ENCODE measurements at places on chromosomes 11 and 22.

DNA sequence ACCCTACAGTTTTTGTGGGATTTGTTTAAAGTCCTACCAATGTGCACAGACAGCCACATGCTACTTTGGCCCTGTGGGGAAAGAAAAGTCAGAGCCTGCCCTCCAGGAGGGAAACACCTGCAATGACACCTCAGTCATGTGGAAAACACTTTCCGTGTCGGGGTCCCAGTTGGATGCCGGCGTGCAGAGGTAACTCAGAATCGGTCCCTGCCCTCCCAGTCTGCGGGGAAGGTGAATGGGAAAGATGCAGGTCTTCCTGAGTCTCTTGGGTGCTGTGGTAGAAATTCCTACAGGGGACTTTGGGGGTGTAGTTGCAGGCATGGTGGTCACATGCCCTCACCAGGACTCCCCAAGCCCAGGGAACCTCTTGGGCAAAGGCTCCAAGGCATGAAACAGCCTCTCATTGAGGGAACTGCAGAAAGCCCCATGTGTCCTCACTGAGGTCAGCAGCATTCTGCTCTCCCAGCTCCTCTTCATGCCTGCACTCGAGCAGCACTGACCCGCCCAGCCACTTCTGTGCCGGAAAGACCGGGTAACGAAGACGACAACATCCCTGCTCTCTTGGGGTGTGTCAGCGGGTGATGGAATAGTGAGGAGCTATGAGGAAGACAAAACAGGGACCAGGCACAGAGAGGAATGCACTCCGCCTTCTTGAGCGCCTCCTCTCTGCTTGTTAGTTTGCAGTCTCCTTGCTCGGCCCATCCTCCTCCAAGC lies 4.7 kb downstream of the RIBC2 start:
- DNase-seq, result no peak

DNA sequence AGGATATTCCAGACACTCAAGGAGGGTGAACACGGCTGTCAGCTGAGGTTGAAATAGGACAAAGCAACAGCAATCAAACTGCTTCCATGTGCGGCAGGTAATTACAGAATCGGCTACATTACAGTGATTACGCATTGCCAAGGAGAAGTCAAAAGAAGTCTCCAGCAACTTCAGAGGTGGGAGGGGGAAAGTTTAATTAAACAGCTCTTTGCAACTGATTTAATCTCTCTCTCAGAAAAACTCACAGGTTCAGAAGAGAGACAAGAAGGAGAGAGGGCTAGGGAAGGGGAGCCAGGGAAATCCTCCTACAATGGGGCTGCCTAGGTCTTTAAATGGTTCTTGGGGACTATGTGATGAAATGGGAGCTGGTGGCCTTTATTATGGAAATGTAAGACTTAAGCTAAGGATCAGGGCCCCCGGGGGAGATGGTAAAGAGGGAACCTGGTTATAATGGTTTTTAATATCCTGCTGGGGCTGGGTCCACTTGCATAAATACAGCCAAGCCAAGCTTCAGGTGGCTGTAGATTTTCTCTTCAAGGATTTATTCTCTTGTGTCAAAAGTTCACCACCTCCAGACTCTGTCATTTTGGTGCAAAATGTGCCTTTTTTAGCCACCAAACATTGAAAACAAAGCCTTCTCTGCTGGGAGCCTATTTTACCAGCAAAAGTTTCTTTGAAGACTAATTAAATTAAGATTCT lies 354.7 kb upstream of the NARS2 start:
- no peak for DNase-seq

GRCh38 chr11:21861314-21861713 lies 331.6 kb upstream of the ANO5 start:
- no peak for DNase-seq

DNA sequence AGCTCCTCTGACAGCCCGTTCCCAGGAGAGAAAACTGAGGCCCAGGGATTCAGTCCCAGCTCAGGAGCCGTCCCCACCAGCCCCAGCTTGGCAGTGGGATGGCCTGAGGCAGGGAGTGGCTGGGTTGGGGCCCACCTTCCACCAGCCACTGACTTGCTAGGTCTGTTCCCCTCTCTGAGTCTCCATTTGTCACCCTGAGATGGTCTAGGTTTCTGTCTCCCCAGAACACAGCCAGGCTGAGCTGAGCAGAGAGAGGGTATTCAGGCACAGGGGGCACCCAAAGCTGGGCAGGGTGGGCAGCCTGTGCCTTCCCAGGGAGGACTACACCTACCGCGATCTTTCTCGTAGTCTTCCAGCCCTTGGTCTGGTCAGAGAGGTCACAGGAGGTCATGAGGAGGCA lies 95.7 kb downstream of the PDE2A start:
- no peak for DNase-seq

DNA sequence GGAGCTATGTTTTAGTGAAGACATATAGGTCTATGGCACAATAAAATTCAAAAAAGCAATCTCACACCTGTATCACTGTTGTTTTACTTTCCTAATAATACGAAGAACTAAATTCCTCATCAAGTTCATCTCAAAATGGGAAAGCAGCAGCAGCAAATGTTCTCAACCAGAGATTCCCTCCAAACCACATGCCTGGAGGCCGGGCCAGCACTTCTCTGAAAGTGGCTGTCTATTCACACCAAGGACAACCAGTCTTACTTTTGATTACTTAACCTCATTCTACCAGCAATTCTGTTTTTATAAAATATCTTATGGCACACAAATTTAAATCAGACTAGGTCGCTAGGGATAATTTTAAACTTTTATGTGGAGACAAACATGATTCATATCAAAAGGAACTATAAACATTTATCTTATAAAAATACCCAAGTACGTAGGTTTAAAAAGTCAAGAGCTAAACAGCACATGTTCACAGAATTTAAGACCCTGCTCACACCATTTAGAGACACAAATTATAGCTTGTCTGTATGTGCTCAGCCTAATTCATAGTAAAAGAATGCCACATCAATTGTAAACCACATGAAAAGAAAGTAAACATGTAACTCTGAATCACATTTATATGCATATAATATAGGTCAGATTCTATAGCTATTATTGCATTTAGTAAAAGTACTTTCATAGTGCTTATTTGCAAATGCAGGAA lies 46.1 kb downstream of the RRAS2 start:
- DNase-seq, result no peak

GRCh38 chr11:35009944-35010342 lies 93.5 kb downstream of the PDHX start:
- no peak for DNase-seq

DNA sequence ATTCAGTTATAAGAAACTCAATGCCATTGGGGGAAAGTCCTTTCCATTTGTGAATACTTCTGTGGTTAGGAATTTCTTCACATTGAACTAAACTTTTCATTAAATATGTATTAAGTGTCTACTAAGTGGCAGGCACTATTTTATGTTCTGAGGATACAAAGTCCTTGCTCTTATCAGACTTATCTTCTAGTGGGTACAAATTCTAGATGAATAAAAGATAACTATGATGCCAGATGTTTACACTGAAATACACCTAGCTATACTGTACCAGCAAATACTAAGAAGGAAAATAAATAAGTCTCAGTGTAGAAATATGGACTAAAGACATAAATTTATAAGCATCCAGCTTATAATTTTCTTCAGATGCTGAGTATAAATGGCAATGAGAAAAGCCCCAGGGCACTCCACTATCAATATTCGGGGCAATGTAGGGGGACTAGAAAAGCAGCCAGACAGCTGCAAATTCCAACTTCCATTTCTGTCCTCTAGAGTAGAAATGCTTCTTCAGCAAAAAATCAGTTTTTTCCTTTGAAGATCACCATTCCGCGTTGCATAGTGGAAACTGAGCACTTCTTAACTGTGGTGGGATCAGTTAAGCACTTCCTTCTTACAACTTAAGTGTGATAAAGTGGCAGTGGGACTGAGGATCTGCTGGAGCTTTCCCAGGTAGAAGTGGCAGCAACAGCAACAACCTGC lies 11.8 kb upstream of the BIRC3 start:
- DNase-seq, result no peak

- no peak for DNase-seq
These were observed 843 bp downstream of the OR51T1 start for GRCh38 chr11:4882543-4882942.

- DNase-seq, result no peak
These were observed 13.6 kb downstream of the POLR2F start for GRCh38 chr22:37967147-37967546.

Measured in stimulated activated CD4-positive, alpha-beta T cell treated with anti-CD3 and anti-CD28 coated beads, Interleukin-1b, Interleukin-23, amount 100 ng/mL, for 1 hour (primary cell).